CD4-positive, alpha-beta T cell treated with Interleukin-4 for 4 hours (primary cell): ENCODE measurements at places on chromosomes 13 and 19.

DNA sequence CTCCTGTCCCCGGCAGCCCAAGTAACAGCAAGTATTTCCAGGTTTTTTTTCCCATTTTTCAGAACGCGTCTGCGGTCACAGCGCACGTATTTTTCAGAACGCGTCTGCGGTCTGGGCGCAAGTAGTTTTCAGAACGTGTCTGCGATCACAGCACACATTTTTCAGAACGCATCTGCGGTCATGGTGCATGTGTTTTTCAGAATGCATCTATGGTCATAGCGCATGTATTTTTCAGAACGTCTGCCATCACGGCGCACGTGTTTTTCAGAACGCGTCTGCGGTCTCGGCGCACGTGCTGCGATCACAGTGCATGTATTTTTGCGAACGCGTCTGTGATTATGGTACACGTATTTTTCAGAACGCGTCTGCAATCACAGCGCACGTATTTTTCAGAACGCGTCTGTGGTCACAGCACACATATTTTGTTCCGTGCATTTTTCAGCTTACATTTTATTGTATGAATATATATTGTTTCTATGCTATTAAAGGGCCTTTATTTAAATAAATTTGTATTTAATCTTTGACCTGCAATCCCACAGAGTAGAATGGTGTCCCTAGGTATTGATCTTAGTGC lies 19.7 kb downstream of the ATP4B start:
- no peak for DNase-seq

DNA sequence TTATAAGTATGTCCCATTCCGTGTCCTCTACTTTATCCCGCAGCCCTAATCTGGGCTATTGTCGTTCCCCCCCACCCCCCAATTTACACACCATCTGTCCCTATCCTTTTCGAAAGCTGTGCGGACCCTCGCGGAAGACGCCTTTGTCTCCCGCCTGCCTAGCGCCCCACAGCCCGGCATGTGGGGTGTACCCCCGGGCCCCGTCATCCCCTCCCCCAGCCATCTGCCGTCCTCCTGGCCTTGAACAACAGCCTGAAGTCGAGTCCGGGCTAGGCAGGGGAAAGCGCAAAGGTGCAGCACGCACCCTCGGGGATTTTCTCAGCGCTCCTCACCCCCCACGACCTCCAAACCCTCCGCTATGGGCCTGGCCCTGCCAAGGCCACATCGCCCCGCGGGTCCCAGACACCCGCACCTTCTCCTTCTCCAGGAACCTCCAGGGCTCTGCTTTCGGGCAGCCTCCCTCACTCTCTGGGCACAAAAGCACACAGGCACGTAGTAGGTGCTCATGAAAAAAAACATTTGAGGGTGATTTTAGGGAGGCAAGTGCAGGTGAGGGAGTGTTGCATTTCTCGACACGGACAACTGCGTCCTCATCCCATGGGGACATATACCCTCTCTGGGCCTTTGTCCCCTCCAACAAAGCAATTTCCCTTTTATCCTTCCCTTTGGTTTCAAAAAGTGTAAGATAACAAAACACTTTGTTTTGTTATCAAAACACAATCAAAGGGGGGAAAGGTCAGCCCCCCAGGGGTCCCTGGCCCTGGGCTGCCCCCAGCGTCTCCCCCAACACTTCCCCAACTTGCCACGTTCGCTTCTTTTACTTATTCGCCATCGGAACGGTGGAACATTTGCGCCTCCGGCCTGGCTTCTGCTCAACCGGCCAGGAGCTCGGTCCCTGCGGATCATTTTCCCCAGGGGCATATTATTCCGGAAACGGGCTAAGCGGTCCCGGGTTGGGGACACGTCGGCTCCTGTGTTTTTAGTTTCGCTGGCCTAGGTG lies 16.4 kb downstream of the CCDC124 start:
- DNase-seq, result no peak

- DNase-seq, result no peak
Measured at GRCh38 chr19:28244966-28245365, 968.0 kb downstream of the UQCRFS1 start.

DNA sequence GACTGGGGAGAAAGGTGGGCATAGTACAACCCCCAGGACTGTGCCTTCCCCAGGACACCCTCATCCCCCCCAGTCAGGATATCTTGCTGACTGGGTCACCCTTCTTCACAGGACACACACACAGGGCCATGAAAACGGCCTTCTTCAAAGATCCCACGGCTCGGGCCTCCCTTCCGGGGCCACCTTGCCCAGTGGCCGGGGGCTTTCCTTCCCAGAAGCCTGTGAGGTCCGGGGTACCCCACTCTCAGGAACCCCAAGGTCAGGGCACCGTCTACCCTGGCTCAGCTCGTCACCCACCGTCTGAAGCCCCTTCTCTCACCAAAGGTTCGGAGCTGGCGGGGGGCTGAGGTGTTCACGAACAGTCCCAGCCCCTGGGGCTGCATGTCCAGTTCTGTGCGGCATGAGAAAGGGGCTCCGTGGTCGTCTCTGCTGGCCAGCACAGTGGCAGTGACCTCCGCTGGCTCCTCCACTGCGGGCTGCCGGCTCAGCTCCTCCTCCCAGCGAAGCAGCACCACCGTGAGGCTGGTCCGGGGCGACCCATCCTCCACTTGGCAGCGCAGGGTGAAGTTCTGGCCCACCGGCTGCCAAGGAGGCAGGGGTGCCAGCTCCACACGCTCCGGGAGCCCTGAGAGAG lies 2.1 kb upstream of the RAVER1 start:
- DNase-seq, result no peak

- DNase-seq, result no peak
Measured at GRCh38 chr19:36093146-36093662, 17.7 kb upstream of the OVOL3 start.

GRCh38 chr13:25335856-25336255 lies 34.4 kb downstream of the NUP58 start:
- DNase-seq, result no peak

DNA sequence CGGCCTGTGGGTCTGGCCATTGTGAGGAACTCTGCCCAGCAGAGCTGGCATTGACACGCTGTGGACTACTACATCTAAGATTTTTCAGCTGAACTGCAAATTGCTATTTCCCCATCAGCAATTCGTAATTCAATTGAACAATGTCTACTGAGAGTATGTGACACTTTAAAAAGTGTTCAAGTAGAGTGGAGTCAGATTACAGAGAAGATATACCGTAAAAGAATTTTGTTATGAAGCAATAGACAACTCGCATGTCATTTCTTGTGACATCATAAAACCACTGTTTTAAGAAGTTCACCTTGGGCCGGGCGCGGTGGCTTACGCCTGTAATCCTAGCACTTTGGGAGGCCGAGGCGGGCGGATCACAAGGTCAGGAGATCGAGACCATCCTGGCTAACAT lies 32.5 kb upstream of the C1QTNF9 start:
- no peak for DNase-seq

DNA sequence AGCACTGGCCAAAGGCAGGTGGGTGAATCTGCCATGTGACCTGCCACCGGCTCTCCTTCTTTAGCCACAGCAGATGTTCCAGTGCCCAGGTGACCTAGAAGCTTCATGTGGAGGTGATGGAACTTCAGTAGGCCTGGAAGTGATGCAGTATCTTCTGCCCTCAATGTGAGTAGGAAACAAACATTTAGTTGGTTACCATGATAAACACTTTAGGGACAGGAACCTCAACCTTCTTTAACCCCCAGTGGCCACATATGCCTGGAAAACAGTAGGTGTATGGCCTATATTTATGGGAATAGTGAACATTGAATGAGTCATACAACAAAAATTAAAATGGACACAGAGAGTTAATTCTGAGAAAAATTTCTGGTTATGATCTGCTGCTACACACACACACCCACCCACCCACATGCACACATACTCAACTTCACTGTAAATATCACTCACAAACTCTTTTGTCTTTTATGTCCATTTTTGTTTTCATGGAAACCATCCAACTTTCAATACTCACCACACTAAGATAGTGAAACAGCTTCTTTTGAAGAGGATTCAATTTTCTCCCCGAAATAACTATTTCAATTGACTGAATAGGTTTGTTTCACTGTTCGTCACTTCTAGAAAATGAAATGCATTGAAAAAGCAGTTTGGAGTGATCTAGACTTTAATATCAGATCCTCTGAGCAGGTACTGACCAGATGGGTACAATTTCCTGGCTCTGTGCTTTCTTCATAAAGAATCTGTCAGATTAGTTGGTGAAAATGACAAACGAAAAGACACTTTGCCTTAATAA lies 97.3 kb downstream of the STARD13 start:
- no peak for DNase-seq

GRCh38 chr13:54018485-54018884 lies 989.9 kb downstream of the OLFM4 start:
- no peak for DNase-seq

GRCh38 chr19:46015687-46016425 lies 7.0 kb downstream of the PGLYRP1 start:
- DNase-seq, result peak; percentile 19
